ENCODE measurements at places on chromosomes 1 and 21.

DNA sequence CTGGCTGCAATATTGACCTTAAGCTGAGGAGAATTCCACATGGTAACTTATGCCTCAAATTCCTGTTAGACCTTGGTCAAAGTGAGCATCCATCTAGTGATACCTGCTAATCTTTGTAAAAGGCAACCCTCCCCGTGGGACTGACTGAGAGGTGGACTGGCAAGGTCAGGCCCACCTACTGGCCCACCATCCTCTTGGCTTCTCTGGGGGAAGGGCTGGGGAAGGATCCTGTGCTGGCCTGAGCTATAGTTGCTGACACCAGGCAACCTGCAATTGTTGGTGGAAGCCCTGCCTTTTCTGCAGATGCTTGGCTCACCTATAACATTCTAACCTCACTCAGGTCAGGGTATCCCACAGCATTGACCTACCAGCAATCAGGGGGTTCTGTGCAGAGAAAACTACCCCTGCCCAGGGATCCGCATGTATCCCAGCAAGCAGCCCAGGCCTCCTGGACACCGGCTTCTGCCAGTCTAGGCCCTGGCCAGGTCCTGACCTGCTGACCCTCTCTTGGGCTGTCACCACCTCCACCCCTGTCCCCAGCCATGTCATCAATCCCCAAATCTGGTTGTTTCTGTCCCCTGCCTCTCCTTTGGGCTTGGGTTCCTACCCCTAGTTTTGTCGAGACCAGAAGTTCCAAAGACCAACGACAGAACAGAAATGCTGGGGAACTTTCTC lies 108.1 kb upstream of the EDN2 start:
- DNase-seq, result no peak

GRCh38 chr1:175520186-175520585 lies 223.2 kb downstream of the TNR start:
- no peak for DNase-seq

- no peak for DNase-seq
These were observed 1.6 kb downstream of the TMEM200B start for GRCh38 chr1:29121936-29122681.

- DNase-seq, result no peak
These were observed 246.4 kb downstream of the PBX1 start for GRCh38 chr1:164805399-164805798.

- no peak for DNase-seq
These were observed 80.4 kb downstream of the KIF26B start for GRCh38 chr1:245235156-245235555.

- no peak for DNase-seq
These were observed 51.7 kb downstream of the PBX1 start for GRCh38 chr1:164610538-164611222.

GRCh38 chr1:185317886-185318310 lies 855 bp upstream of the IVNS1ABP start:
- DNase-seq, result peak; percentile 37

DNA sequence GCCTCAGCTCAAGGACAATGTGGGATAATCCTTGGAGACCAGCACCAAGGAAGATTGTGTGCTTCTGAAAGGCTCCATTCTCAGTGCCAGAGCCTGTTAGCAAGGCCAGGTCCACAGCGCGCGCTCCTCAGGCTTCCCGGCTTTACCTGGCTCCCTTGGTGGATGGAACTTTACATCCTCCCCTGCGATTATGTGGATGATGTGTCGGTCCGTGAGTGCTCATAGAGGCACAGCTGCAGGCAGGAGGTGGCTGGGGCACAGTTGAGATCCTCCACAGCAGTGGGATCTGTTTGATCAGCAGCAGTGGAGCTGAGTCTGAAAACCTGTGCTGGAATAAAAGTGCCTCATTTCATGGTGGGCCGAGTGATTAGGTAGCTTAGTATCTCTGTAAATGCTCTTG lies 62.7 kb downstream of the PRDM2 start:
- no peak for DNase-seq

DNA sequence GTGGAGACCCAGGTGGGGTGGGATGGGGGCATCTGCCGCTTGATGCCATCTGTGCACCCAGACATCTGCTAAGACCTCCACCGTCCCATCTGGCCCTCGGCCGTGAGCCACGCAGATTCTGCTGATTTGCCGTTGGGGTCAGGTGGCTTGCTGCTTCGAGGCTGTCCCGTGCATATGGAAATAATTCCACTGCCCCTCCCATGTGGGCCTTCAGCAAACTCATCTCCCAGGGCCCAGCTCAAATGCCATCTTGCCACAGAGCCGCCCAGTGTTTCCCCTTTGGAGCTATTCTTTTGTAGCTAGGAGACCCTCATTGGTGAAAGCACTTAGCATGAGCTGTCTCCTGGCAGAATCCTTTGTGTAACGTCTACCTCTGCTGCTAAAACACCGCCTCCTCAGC lies 99.8 kb downstream of the KAZN start:
- DNase-seq, result no peak

DNA sequence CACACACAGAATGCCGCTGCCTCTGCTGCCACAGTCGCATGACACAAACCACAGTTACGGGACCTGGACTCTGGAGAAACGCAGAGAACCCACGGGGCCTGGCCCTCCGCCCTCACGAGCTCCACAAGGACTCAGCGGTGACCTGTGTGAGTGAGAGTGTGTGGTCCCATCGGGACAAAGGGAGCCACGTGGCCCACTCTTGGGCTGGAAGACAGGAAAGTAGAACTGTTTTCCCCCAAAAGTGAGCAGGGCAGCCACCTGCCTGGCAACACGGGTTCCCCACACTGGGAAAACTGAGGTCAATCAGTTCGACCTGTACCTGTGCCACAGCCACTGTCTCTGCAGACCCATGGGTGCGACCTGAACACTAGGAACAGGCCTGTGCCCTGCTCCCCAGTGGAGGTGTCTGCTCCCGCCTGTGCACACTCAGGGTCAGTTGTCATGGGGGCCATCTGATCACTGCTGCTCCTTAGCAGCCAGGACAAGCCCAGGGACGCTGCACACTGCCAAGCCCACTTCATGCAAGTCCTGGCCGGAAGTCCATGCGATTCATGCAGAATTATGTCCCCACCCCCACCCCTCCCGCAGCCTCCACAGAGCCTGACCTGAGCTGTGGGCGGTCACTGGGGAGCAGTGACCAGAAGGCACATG lies 54.4 kb upstream of the ADARB1 start:
- no peak for DNase-seq

- DNase-seq, result no peak
These were observed 17.5 kb downstream of the TRABD2B start for GRCh38 chr1:47979724-47980123.

GRCh38 chr1:163834778-163835177 lies 513.0 kb downstream of the NUF2 start:
- no peak for DNase-seq

DNA sequence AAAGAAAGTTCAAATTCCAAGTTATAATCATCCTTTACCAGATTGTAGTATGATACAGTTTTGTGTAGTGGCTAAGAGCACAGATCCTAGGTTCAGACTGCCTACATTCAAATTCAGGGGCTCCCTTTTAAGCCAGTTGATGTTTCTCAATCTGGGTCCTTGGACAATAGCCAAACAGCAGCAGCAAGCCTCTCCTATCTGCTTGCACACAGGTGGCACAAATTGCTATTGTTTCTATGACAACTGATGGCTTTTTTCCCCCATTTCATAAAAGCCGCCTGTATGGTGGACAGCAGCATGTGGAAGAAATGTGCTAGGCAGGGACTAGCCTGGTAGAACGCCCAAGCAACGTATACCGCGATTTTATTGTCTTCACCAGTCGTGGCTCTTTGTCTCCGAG lies 76.5 kb downstream of the S1PR1 start:
- no peak for DNase-seq

DNA sequence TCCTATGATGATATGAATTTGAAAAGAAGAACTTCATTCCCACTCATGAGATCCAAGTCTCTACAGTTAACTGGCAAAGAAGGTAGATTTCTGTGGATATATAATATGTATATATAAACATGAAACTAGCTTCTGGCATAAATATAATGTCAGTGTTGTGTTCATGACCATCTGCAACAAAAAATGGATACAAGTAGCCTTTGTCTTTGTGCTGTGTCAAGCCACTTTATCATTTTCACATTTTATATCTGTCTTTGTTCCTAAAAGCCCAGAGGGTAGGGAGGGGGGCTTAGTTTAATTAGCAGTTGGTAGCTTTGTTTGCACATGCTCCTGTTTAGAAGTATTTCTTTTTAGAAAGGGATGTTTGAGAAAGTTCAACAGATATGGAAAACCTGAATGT lies 56.2 kb upstream of the FASLG start:
- DNase-seq, result no peak

- DNase-seq, result no peak
These were observed 1.5 kb downstream of the LDLRAD2 start for GRCh38 chr1:21813542-21813941.

DNA sequence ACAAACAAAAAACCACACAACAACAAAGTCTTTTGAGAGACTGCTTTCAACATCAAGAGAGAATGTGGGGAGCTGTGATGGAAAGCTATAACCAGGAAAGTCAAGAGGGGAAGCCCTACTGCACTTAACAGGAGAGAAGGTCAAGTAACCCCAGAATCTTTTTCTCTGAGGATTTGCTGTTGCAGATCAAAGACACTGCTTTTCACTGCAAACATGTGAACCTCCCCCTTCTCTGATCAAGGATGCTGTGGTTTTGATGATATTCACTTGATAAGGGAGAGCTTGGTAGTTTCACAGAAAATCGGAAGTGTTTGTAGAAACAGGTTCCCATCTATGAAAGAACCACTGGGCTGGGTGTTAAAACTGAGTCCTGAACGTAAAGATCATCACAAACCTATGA lies 4.8 kb downstream of the ETV3 start:
- no peak for DNase-seq

DNA sequence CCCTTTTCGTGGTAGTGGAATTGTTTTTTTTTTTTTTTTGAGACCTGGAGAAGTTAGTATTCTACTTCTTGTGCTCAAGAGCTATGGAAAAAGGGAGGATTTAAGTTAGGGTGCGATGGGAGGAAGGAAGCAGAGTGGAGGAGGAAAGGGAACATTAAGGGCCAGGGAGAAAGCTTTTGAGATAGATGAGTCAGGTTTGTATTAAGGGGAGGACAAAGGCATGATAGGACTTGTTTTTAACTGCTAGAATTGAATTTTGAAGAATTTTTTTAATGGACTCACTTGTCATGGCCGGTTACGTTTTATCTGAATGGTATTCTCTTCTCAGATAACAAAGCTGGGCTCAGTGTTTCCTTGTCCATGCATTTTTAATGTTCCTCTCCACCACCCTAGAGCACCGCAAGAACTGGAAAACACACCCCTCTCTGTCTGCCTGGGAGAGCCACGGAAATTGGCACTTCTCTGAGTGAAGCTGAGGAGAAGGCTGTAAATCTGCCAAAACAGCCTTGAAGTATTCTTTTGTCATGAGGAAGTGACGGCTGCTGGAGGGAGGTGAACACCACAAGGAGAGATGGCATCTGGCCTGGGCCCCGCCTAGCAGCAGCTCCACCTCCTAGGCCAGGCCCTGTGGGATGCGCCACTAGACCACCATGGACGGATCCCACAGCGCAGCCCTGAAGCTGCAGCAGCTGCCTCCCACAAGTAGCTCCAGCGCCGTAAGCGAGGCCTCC lies 3.5 kb downstream of the NIPAL3 start:
- no peak for DNase-seq

DNA sequence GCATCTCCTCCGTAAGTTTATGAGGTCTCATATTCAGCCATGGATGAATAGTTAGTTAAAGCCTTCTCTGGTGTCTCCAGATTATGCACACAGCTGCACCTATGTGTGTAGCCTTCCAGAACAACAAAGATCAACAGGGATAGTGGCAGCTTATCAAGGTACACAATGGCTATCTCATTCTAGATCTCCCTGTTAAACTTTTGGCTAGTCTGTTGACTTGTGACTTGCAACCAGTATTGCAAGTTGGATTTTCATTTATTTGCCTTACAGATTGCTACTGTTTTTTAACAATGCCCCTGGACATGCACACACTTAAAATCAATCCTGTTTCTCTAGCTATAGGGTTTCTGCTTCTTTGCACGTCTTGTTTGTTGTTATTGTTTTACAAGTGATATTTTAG lies 363.2 kb downstream of the OMA1 start:
- DNase-seq, result no peak

- no peak for DNase-seq
These were observed 3.5 kb downstream of the MINDY1 start for GRCh38 chr1:151003180-151003579.

DNA sequence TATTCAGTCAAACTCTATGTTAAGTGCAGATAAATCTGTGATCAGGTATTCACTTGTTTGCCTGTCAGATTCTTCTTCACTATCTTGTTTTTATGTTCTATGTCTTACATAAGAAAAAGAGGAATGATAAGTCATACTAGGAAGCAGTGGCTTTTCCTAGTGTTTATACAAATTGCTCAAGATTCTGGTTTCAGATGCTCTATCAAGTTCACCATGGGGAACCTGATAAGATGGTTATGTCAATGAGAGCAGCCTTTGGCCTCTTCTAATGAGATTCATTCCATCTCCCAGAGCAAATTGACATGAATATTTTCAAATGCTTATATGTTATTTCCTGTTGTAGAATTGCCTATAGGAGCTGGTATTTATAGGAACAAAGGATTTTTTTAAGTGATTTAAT lies 218.8 kb upstream of the TMPRSS15 start:
- DNase-seq, result no peak

- no peak for DNase-seq
These were observed 4.4 kb upstream of the ELF3 start for GRCh38 chr1:202005958-202006357.

DNA sequence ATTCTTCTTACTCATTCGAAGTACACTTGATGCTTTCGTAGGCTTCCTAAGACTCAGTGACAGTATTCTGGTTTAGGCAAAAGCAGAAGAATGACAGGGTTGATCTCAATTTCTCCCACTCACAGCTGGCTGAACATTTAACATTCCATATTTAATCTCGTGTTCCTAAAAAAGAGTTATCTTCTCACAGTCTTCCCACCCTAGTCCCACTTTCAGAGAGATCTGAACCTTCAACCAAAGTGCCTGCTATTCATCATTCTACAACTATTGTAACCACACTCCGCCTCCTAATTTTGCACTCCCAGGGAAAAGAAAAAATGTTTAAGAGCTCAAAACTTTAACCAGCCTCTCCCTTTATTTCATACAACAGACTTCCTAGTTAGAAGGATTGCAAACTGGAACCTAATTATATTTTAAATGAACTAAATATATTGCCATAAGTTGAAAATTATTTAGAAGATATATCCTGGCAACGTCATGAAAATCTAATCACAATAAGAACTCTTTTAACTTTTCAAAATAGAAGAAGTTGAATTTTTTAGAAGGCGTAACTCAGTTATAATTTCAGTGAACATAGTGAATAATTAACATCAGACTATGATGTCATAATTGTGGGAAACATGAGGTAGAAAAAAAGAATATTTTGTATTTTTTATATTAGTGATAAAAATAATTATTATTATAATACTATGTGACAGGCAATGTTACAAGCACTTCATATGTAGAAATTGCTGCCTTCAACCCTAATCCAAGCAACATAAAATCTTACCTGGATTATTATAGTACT lies 540.9 kb upstream of the ADGRL2 start:
- DNase-seq, result no peak

- no peak for DNase-seq
These were observed 48.1 kb upstream of the GOLT1A start for GRCh38 chr1:204261746-204262505.

GRCh38 chr1:156838972-156839371 lies 19.9 kb downstream of the INSRR start:
- no peak for DNase-seq

Data from stimulated activated CD4-positive, alpha-beta T cell treated with anti-CD3 and anti-CD28 coated beads, TNF-alpha, amount 100 ng/mL, for 1 hour (primary cell).